ENCODE measurements at places on chromosomes 12 and 14.

DNA sequence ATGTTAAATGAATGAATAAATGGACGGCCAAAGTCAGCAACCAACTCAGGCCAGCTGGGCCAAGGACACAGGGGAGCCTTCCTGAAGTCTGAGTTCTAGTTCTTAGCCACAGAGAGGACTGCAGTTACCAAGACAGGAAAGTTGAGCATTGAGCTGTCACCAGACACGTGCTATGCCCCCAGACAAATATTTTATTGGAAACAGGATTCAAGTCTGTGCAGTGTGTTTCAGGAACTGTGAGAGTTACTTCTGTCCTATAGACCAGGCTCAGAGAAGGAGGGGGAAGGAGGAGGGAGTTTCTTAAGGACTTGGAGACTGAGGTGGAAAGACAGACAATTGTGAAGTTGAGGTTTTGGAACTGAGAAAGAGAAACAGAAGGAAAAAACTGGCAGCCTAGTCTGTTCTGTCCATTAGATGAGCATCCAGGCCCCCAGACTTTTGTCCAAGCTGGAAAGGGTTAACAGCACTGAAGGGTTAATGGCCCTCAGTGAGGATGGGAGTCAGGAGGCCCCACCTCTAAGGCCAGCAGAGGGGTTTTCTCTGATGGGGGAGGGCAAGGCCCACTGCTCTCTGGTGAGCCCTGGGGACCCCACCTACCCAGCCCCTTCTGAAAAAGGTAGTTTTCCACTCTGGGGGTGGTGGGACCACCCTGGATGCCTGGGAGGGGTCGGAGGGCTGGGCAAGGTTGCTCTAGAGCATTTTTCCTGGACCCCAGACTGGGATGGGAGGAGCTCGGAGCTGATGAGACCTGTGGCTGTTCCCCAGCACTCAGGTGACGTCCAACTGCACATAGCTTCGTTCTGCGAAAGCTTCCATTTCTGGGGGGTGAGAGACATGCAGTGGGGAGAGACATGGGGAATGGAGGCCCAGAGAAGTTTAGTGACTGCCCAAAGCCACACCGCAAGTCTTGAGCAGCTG, 6.9 kb upstream of the CMKLR1 start:
- no peak for DNase-seq

- DNase-seq: no peak
Observed at GRCh38 chr12:30180602-30181001, 396.9 kb upstream of the TMTC1 start.

DNA sequence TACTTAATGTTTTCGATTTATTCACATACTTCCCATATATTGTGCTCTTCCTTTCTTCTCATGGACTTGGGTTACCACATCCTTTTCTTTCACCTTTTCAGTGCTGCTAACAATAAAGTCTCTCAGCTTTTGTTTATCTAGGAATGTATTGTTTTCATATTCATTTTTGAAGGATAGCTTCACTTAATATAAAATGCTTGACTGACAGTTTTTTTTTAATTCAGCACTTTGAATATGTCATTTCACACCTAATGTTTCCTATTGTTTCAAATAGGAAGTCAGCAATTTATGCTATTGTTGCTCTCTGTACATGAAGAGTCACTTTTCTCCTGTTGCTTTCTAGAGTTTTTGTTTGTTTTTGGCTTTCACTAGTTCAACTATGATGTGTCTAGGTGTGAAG, 738.3 kb upstream of the STXBP6 start:
- DNase-seq: no peak

GRCh38 chr12:75361408-75361807, 26.9 kb downstream of the GLIPR1L1 start:
- no peak for DNase-seq

DNA sequence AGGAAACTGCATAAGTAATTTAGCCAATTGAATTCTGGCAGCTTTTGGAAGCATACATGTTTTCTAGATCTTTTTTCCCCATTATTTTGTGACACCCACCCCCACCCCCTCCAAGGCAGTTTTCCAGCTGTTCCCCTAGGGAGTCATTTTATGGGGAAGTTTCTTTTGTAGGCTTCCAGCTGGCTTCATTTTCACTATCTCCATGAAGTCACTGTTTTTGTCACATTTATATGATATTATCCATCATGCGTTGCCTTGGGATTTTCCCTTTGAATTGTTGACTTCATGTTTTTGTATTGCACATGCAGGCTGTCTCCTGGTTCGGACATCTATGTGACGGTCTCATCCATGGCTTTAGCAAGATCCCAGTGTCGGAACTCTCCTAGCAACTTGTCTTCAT, 233.6 kb upstream of the RGS6 start:
- DNase-seq: no peak

DNA sequence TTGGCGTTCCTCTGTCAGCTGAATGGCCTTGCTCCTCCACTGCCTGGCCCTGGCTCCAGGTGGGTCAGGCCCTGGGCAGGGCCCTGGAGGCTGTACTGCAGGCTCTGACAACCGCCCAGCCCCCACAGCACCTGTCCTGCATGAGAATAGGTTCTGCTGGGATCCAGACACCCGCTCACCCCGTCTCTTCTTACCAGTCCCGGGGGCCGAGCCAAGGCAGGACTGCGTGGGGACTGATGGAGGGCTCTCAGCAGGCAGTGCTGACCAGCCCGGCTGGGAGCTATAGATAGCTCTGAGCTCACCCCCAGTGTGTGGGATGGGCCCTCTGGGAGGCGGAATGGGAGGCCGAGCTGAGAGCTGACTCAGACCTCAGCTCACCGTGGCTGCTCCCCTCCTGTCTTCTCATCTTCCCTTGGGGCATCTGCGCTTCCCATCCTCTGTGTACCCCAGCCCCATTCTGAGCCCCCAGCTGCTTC, 39.6 kb downstream of the TEAD4 start:
- DNase-seq: no peak

DNA sequence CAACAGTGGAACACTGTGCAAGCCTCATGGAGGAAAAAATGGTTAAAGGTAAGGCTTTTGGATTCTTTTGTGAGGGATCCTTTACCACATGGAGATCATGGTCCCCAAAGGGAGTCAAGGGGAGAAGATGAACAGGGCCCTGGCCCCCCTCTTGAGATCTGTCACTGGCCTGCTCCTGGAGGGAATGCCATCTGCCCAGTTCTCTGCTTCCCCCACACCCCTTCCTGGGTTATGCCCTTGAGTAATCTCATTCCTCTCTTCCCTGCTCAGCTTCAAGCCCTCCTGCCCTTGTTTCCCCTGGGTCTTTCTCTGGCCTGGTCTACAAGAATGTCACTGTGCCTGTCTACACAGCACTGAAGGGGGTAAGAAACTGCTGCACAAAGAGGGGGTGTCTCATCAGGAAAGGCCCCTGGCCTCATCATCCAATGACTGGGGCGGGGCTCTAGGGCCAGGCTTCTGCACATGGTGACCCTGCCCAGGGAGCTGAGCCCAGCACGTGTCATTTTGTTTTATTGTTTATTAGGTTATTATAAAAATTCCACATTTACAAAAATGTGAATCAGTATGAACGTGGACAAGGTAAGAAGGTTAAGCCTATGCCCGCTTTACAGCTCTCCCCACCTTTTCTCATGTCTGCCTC, 30.3 kb downstream of the PIGH start:
- no peak for DNase-seq

- DNase-seq: no peak
Observed at GRCh38 chr14:106069804-106070625, 543.6 kb downstream of the TMEM121 start.

- DNase-seq: no peak
Observed at GRCh38 chr12:82398879-82399278, 40.5 kb downstream of the METTL25 start.

GRCh38 chr14:20569066-20569465, 8.2 kb upstream of the RNASE9 start:
- DNase-seq: no peak

GRCh38 chr14:99287269-99287942, 15.4 kb upstream of the BCL11B start:
- DNase-seq: no peak

DNA sequence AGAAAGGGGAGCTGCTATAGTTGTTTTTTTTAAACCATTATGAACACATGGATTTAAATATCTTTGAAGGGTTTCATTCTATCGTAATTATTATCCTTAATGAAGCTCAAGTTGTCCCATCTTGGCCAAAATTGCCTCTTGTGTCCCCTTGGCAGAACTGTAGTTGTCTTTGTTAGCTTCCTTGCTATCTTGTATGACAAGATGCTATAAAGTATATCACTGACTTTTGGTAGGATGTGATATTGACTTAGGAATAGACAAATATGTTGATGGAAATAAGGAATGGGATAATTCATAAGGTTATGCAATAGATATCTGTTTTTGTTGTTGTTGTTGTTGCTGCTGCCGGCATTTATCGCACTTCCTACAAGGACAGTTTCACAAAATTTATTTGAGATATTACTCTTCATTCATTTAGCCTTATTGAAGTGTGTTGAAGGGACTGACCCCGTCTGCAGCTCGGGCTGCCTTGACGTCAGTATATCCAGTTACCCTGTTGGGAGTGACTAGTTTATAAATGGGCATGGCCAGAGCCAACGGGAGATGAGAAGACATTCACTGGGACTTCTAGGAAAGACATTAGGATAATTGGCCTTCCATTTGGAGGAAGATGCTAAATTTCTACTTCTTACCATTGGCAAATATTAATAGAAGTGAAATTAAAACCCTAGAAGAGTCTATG, 26.1 kb upstream of the APOLD1 start:
- no peak for DNase-seq
